ENCODE measurements at places on chromosomes 1 and 21. TPM values are rescaled to one million over a fixed set of nuclear protein-coding genes. Genes with fewer than 3 reads are reported as not detected.

Gene STYXL2
- 0.04 TPM for polyA plus RNA-seq

Gene CFAP141
- not detected for polyA plus RNA-seq

Gene RAP1GAP
- 0.45 TPM for polyA plus RNA-seq

Gene SELL
- 3.8 TPM for polyA plus RNA-seq

Gene SRP9
- 263 TPM for polyA plus RNA-seq

Gene ARMH1
- 0.56 TPM for polyA plus RNA-seq

Gene ZFP69B
- polyA plus RNA-seq = 0.34 TPM

Gene TEX38
- polyA plus RNA-seq = not detected

Data from adipose tissue (tissue), 3 donors.